Daoy (cell line): ENCODE measurements at places on chromosomes 12 and 14. TPM values are rescaled to one million over a fixed set of nuclear protein-coding genes. Genes with fewer than 3 reads are reported as not detected.
A peak's percentile ranks its signal among the peaks of the same experiment; 100 is the strongest.

DNA sequence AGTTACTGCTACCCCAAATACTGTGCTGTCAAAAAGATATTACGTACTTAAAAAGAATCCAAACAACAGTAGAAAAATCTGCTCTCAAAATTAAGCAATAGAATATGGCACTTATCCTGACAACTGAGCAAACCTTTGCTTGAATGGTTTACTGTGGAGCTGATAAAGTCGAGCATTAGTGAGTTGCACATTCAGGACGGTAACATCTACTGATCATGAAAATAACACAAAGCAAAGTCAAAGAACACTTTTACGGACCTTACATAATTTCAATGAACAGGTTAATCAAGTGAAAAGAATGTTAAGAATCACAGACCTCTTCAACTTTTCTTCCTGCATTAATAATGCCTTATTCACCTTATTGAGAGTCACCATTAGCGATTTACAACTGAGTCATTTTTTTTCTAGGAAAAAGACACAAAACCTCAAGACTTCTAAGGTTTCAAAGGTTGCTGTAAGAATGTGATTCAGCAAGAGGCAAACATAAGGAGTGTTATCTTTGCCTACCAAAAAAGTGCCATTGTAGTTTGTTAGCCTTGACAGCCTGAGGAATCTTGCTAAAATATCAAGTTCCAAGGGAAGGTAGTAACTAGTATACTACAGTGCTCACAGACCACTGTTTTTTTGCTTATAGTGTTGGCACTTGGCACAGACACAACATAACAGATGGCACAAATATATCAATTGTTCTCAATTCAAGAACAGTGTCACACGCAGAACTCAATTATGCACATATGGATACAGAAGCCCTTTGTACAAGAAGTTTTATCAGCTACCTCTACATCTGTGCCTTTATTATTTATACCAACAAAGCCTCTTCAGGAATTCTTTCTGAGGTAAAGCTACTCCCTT lies 334.2 kb upstream of the RPL10L start:
- no peak for DNase-seq

GRCh38 chr12:39427360-39427808 lies 15.5 kb downstream of the KIF21A start:
- DNase-seq, result no peak

GRCh38 chr14:62445570-62445969 lies 599.7 kb downstream of the KCNH5 start:
- no peak for DNase-seq

GRCh38 chr12:14892726-14893505 lies 7.3 kb upstream of the MGP start:
- DNase-seq, result peak; percentile 36

GRCh38 chr12:79444089-79444488 lies 246.7 kb downstream of the PAWR start:
- DNase-seq, result peak; percentile 39

DNA sequence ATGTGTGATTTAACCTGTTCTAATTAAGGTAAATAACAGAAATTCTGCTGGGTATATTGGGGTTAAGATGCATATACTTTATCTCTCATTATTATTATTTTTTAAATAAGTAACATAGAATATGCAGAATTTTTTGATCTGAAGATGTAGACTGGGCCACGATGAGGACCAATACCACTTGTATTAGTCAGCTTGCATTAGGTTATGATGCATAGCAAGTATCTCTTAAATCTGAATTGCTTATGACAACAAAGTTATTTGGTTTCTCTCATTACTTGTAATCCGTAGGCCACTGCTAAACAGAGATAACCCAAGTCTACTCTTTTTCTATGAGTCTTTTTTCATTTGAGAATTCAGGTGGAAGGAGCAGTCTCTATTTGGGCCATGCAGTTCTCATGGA lies 145.5 kb upstream of the NOVA1 start:
- no peak for DNase-seq

DNA sequence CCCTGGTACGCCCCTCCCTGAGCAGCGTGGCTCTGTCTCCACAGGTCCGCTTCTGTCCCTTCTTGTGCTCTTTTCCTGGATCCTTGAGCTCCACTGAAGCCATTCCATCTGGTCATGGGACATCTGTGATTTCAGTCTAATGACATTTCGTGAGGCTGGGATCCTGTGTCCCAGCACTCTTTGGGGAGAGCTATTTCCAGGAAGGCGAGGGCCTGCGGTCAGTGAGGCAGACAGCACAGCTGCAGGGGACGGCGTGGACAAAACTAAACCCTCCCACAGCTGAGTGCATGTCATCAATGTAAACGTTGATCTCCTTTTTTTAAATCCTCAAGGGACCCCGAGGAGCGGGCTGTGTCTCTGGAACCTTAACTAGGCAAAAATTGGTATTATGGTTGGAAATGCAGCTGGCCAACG lies 127.7 kb downstream of the DACT1 start:
- DNase-seq, result no peak

GRCh38 chr12:64933791-64934190 lies 109.3 kb downstream of the TBC1D30 start:
- no peak for DNase-seq

DNA sequence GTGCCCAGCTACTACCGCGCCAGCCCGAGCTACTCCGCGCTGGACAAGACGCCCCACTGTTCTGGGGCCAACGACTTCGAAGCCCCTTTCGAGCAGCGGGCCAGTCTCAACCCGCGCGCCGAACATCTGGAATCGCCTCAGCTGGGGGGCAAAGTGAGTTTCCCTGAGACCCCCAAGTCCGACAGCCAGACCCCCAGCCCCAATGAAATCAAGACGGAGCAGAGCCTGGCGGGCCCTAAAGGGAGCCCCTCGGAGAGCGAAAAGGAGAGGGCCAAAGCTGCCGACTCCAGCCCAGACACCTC lies 697 bp downstream of the HOXC10 start:
- DNase-seq, result no peak

- DNase-seq, result peak; percentile 34
Observed at GRCh38 chr14:63039866-63040265, 5.4 kb downstream of the KCNH5 start.

GRCh38 chr12:111296906-111297463 lies 71.9 kb downstream of the PHETA1 start:
- no peak for DNase-seq

DNA sequence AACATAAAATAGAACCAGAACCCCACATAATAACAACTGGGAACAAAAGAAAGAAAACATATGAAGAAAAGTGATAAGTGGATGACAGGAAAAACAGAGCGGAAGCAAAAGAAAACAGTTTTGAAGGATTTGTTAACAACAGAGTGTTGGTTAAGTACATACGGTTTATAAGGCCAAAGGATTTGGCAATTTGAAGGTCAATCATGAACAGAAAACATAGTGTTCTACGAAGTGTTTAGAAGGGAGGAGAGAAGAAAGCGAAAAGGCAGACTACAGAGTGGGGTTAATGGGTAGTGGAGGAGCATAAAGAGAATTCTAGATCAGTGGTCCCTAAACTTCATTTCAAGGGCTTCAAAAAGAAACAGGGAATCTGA lies 3.9 kb upstream of the AP4S1 start:
- no peak for DNase-seq

- DNase-seq, result peak; percentile 65
Observed at GRCh38 chr14:88166616-88167015, 156.5 kb downstream of the KCNK10 start.

DNA sequence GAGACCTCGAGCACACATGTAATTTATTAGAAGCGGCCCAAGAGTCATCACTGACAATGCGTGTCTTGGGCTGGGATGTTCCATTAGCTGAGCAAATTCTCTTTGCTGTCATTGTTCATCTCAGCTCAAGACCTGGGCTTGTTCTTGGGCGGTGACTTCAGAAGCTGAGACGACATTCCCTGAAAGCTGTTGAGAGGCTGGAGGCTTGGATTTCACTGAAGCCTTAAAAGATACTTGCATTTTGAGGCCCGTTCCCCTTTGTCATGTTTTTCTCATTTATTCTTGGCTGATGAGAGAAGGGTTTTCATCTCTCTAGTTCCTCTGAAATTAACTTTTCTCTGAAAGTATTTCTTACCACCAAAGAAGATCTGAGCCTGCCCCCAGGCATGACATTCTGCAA lies 16.6 kb upstream of the SUSD6 start:
- no peak for DNase-seq

GRCh38 chr12:132523576-132524331 lies 33.8 kb downstream of the FBRSL1 start:
- peak; percentile 59 for DNase-seq

Gene RIC8B
- total RNA-seq, result 15.5 and 21.9 TPM in 2 replicates

Gene DEPDC4
- total RNA-seq, result 1.1 and 2.4 TPM in 2 replicates

Gene SLC5A8
- not detected in 2 replicates for total RNA-seq

Gene DIO2
- total RNA-seq, result 3.5 and 17.9 TPM in 2 replicates

Gene RIMBP2
- total RNA-seq, result 1.4 and 2.2 TPM in 2 replicates

Gene MAP1LC3B2
- 0.17 TPM in 1 of 2 replicates, not detected in the other for total RNA-seq

Gene DACT1
- total RNA-seq, result 18.3 and 19.8 TPM in 2 replicates
